Islet precursor cell (in vitro differentiated cells): ENCODE measurements at places on chromosomes 5 and 9.
A peak's percentile ranks its signal among the peaks of the same experiment; 100 is the strongest.

- DNase-seq: no peak
These were observed 83.3 kb upstream of the NEK6 start for GRCh38 chr9:124174433-124174832.

DNA sequence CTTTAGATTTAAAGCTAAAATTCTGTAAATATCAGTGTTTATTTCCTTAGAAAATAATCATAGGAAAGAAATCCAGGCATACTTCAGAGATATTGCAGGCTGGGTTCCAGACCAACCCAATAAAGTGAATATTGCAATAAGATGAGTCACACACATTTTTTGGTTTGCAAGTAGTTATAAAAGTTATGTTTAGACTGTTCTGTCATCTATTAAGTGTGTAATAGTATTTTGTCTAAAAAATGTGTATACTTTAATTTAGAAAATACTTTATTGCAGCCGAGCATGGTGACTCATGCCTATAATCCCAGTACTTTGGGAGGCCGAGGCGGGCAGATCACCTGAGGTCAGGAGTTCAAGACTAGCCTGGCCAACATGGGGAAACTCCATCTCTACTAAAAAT lies 6.9 kb upstream of the RIC1 start:
- DNase-seq: no peak

- DNase-seq: no peak
These were observed 149.6 kb upstream of the MOCS2 start for GRCh38 chr5:53259176-53259575.

- no peak for DNase-seq
These were observed 1.2 kb downstream of the NMRK1 start for GRCh38 chr9:75086541-75087288.

GRCh38 chr5:73437101-73437776 lies 11.3 kb downstream of the FOXD1 start:
- DNase-seq: peak; percentile 88

DNA sequence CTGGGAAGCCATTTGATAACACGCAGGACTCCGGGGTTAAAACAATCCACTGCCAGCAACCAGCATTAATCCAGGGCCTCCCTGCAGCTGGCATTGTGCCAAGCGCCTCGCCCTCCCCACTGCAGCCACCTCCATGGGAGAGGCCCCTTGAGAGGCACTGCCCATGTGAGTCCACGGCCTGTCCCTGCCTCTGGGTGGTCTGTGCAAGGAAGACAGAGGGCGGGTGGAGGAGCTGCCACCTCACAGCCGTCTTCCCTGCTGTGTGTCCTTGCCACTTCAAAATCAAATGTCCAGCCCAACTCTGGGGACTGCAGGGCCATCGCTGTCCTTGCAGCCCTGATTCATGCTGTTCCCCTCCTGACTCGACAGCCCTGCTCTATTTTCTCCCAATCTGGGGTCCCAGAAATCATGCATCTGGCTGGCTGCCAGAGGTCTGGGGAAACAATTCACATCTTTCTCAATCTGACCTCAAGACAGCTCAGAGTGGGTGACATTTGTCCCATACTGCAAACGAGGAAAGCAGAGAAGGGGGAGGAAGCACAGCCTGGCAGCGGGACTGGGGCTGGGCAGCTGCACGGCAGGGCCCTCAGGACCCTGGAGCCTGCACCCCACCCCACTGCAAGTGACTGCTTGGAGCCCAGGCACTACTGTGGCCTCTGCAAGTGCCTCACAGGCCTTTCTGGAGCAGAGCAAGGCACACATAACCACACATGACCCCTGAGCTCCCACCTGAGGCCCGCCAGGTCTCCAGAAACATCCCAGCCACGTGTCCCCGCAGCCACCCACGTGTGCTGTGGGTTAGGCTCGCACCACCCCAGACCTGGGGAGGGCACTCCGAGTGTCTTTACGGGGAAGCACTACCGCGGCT lies 15.7 kb downstream of the BRD3OS start:
- no peak for DNase-seq

- DNase-seq: no peak
These were observed 466.9 kb upstream of the ARRDC3 start for GRCh38 chr5:91850031-91850430.

DNA sequence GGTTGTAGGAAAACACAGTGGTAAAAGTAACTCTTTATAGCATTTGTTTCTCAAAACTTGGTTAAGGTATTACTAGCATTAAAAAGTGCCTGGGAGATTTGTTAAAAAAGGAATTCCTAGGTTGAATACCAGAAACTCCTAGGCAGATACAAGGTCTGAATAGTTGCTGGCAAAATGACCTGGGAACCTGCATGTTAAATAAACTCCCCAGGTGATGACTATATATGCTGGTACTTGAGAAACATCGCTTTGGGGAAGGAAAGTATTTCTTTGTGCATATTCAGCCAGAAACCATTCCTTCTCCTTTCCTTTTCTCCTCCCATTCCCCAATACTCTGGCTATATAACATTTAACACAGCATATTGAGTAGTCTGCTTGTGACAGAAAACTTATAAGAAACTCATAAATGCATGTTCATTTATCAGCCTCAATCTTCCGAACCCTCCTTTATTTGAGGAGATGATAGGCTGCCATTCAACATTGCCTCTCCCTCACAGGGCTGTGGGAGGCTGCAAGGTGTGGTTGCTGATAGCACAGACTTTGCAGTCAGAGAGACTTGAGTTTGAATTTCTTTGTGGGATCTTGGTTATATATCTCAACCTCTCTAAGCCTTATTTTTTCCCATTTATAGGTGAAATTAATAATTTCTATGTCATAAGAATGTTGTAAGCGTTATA lies 28.7 kb downstream of the PCSK1 start:
- DNase-seq: no peak

GRCh38 chr5:8864053-8864452 lies 681.8 kb downstream of the SEMA5A start:
- peak; percentile 74 for DNase-seq

- DNase-seq: no peak
These were observed 188.9 kb downstream of the ARHGAP26 start for GRCh38 chr5:142958944-142959682.

GRCh38 chr9:37036371-37036775 lies 2.3 kb upstream of the PAX5 start:
- peak; percentile 59 for DNase-seq

DNA sequence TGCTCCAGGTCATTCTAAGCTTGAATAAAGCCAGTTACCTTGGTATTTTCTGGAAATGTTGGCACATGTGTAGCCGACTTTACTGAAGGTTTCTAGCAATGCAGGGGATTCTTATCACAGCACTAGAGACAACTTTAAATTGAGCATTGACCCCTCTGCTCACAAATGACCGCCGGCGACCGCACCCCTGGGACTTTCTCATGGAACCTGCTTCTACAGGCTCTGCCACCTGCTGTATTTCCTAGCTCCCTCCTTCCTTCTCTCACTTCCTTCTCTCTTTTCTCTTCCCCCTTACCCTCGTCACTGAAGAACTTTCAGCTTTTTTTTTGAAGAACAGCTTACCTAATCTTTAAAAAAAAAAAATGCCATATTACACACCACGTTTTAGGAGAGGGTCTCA lies 30.9 kb upstream of the DAB2 start:
- DNase-seq: no peak

GRCh38 chr9:126386776-126387175 lies 60.1 kb downstream of the MVB12B start:
- no peak for DNase-seq

- no peak for DNase-seq
These were observed 2.9 kb downstream of the IPPK start for GRCh38 chr9:92666912-92667532.

- no peak for DNase-seq
These were observed 62.3 kb downstream of the LPAR1 start for GRCh38 chr9:110975969-110976368.

- no peak for DNase-seq
These were observed 83.2 kb downstream of the TNC start for GRCh38 chr9:115034801-115035200.

DNA sequence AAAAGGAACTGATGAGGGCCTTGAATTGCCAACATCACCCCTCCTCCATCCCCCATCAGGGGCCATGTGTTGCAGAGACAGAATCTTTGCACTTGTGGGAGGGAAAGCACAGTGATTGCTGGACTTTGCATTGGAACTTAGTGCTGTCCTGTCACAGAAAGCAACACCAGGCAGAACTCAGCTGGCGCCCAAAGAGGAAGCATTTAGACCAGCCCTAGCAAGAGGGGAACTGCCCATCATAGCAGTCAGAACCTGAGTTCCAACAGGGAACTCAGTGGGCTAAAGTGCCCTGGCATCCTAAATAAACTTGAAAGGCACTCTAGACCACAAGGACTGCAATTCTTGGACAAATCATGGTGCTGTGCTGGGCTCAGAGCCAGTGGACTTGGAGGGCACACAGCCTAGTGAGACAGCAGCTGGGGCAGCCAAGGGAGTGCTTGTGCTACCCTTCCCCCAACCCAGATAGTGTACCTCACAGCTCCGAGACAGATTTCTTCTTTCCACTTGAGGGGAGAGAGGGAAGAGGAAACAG lies 128.1 kb downstream of the ACTL7B start:
- no peak for DNase-seq

- DNase-seq: peak; percentile 53
These were observed 138.5 kb downstream of the SLIT3 start for GRCh38 chr5:169162407-169162806.

- no peak for DNase-seq
These were observed 27.6 kb downstream of the TRPC7 start for GRCh38 chr5:136337788-136338187.
